Caco-2 (cell line): ENCODE measurements at places on chromosomes 6 and 20. TPM values are rescaled to one million over a fixed set of nuclear protein-coding genes. Genes with fewer than 3 reads are reported as not detected.
A peak's percentile ranks its signal among the peaks of the same experiment; 100 is the strongest.

Gene HSPA1A
- total RNA-seq, result 77.3 and 96.9 TPM in 2 replicates

Gene DSP
- 191 and 193 TPM in 2 replicates for total RNA-seq

GRCh38 chr6:30327232-30327746 lies 562 bp downstream of the TRIM39 start:
- DNase-seq, result no peak

- no peak for DNase-seq
These were observed 5.9 kb downstream of the TTLL2 start for GRCh38 chr6:167330750-167331149.

DNA sequence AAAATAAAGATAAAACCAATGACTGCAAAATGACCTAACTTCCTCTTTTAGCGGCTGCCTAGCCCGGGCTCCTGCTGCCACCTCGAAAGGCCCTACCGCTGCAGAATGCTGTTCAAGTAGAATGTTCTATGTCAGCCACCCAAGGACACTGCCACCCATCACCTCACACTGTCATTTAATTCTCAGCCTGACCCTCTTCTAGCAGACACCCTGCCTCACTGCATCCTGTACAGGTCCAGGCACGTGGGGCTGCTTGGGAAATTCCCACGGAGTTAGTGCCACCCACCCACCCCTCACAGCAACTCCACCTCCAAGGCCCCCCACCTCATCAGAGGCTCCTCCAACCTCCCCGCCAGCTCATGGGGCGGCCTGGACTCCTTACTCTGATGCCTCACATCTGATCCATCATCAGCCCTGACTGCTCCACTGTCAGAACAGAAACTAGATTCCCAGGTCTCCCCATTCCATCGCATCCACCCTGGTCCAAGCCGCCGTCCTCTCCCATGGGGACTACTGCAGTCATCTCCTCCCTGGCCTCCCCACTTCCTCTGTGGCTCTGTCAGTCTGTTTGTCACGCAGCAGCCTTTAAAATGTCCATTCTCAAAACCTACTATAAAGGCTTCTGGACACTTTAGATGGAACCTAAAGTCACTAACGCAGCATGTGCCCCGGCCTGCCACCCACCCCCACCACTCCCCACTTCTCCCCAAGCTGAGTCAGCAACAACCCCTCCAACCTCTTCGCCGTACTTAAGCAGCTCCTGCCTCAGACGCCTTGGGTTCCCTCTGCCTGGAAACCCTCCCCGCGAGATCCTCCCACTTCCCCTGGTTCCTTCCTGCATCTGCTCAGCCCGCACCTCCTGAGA lies 17.0 kb downstream of the NFATC2 start:
- no peak for DNase-seq

DNA sequence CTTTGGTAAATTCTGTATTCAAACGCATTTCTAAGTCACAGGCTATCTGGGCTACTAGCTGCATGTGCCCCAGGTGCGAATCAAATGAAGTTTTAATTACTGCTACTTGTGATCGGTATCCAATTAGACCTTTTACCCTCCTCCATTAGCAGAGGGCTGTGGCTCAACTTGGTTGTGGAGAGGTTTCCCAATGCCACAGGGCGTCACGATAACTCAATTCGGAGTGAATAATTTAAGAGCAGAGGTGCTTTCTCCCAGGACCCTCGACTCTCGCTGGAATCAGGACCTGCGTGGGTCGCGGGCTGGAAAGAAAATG lies 640 bp downstream of the SAYSD1 start:
- DNase-seq, result no peak

- no peak for DNase-seq
These were observed 3.0 kb upstream of the KIF16B start for GRCh38 chr20:16576219-16576618.

DNA sequence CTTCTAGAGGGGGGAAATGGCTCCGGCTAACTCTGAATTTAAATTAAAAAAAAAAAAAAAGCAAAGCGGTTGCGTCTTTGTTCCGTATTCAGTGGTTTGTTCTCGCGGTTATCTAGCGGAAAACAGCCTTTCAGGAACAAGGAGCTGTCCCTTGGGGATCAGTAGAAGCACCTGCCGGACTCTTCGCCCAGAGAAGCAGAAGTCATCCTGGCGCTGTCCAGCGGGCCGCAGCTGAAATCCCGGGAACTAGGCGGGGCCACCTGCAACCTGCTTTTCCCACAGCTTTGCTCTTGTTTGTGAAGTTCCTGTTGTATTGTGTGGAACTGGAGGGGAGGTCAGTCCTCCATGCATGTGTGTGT lies 43.9 kb upstream of the GJE1 start:
- DNase-seq, result peak; percentile 44

DNA sequence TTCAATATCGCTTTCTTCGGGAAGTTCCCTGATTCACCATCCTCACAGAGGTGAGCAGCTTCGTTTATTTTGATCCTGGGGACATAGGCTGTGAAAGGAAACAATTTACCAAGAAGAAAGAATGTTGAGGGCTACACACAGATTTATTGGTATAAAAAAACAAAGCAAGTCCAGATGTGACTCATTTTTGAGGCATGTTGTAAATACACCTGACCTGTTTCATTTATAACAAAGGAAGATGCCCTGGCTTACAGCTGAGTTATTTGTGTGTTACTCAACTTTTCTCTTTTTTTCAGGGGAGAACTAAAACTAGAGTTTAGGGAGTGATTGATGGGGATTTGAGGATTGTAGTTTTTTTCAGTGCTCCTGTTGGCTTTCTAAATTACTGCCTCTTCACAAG lies 489.5 kb downstream of the CBLN4 start:
- DNase-seq, result no peak

Gene TFAP2C
- 25.3 and 27.9 TPM in 2 replicates for total RNA-seq

Gene OVOL2
- total RNA-seq, result 8.8 and 11.5 TPM in 2 replicates

DNA sequence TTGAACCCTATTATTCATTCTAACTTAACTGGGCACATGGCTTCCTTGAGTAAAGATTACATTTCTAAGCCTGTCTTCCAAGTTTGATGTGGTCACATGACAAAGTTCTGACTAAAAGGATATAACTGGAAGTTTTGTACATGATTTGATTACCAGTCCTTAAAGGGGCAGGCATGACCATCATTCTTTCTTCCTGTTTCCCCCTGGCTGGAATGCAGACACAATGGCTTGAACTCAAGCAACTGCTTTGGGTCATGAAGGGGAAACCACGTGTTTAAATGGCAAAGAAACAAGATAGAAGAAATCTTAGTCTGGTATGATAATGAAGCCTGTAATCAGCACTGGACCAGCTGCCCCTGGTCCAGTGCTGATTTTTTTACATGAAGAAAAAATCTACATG lies 15.6 kb upstream of the SHLD1 start:
- no peak for DNase-seq

- no peak for DNase-seq
These were observed 119.2 kb downstream of the SLX4IP start for GRCh38 chr20:10554285-10554684.

DNA sequence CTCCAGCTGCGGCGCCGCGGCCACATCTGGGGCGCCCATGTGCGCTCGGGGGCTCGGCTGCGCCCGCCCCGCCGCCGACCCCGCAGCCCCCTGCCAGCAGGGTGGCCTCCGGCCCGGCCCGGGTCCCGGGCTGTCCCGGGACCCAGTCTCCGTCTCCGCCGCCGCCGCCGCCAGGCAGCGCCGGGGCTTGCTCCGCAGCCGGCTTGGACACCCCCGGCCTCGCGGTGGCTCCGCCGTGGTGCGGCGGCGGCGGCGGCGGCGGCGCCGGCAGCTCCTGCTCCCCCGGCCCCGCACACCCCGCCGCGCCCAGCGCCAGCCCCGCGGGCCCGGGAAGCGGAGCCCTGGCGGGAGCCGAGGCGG lies 219 bp downstream of the ISM1 start:
- DNase-seq, result no peak

- peak; percentile 71 for DNase-seq
These were observed 49.5 kb downstream of the SOBP start for GRCh38 chr6:107539409-107539808.

Gene ENPP5
- total RNA-seq, result 1.4 and 2.3 TPM in 2 replicates

GRCh38 chr6:25017486-25017885 lies 81.7 kb upstream of the RIPOR2 start:
- no peak for DNase-seq

DNA sequence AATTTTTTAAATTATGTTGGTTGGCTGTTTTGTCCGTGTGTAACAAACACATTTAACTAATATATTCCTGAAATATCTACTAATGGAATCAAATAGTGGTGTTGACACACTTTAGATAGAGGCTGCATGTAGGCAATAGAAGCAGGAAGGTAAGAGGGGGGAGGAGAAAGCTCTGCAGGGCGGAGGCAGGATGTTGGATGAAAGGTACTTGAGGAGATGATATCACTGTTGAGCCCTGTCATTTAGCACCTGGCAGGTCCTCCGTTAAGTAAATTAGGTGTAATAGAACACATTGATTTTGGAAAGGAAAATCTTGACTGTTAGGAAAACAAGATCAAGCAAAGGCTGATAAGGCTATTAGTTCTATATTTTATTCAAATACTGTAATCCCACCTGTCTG lies 618.7 kb downstream of the PKHD1 start:
- DNase-seq, result no peak

DNA sequence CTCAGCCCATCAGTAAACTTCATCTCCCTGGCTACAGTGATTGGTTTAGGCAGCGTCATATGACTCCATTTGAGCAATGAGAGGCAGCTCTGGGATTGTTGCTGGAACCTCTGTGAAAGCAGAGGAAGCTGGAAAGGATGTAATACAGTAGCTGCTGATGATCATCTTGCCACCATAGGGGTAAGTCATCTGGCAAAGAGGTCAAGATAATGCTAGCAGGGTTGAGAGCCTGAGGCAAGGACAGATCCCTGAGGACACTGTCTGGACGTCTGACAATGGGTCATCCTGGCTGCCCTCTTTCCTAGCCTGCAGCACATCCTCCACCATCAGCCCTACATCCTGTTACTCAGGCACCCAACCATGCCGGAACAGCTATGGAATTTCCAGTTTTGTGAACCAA lies 25.5 kb upstream of the FKBP1A start:
- DNase-seq, result no peak

DNA sequence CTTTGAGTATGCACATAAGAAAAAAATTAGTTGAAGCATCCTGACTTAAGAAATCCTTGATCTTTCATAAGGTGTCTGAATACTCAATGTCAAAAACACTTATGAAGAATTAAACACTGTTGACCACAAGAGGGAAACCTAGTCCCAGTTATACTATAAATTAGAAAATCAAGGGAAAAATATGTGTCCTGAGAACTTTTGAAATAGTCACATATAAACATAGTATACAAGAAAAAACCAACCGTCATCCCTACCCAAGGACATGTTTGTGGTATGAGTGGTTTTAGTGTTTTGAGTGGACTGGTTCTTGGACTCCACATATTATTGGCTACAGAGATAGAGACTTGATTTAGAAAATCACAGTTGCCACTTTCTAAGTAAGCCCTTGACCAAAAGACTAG lies 7.6 kb upstream of the HLA-DRA start:
- no peak for DNase-seq

Gene FOXF2
- 0.79 and 0.88 TPM in 2 replicates for total RNA-seq

Gene SLC35F1
- not detected in 2 replicates for total RNA-seq

DNA sequence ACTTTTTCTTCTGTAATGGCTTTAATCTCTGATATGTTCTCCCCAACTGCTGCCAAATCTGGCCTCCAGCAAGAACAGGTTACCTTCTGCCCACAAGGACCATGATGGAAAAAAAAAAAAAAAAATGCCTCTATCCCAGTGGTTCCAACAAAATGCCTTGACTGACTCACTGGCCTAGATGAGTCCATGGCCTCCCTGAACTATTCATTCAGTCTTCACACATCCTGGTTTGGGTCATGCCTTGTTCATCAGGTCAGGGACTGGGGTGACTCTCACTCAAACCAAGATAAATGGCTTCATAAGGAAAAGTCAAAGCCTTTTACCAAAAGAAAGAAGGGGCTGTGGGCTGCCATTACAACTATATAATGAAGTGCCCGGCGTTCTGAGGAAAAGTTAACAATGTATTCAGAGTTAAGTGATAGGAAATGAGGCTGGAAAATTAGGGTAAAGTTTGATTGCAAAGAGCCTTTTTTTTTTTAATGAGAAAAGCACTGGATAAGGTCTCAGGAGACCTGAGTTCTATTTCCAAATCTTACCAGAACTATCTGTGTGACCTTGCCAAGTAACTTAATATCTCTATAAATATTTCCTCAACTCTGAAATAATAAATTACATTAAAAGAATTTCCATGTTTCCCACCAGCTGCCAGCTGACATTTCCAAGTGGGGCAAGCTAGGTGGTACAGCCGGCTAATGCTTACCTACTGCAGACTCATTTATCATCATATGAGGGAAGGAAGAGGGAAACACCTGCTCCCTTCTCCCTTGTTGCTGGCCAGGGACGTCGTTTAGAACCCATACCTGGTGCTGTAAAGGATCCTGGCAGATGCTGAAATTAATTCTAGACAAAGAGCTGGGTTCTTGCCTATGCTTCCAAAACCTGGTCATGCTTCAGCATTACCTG lies 380.0 kb upstream of the MARCKS start:
- DNase-seq, result no peak

GRCh38 chr6:137783710-137784109 lies 83.3 kb upstream of the TNFAIP3 start:
- DNase-seq, result no peak

Gene TMEM74B
- 6.9 and 7.8 TPM in 2 replicates for total RNA-seq

Gene NR2E1
- 1.3 and 1.4 TPM in 2 replicates for total RNA-seq
